ENCODE measurements at places on chromosomes 3 and 15.

DNA sequence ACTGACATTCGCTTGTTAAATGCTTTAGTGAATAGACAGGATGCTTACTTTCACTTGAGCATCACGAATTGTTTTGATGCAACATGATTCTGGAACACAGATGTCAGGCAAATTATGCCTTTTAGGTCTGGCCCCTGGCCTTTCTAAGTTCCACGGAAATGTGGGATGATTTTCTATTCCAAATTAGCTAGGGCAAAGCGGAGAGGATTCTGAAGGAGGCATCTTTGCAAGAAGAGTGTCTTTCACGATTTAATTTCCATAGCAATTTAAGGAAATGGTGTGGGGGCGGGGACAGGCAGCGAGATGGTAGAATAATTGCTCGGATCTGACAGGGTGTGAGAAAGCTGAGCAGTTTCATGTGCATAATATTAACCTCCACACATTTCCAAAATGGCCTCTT, 238.5 kb upstream of the KCNMB2 start:
- DNase-seq: no peak

- no peak for DNase-seq
Measured at GRCh38 chr3:149160754-149161300, 31.4 kb downstream of the HPS3 start.

GRCh38 chr3:158743664-158744566, 11.7 kb upstream of the RARRES1 start:
- no peak for DNase-seq

GRCh38 chr3:124213641-124214040, 221.7 kb upstream of the ROPN1 start:
- no peak for DNase-seq

GRCh38 chr15:45456212-45457106, 66.1 kb downstream of the SLC30A4 start:
- DNase-seq: no peak

GRCh38 chr15:94844538-94845389, 613.4 kb downstream of the MCTP2 start:
- no peak for DNase-seq

DNA sequence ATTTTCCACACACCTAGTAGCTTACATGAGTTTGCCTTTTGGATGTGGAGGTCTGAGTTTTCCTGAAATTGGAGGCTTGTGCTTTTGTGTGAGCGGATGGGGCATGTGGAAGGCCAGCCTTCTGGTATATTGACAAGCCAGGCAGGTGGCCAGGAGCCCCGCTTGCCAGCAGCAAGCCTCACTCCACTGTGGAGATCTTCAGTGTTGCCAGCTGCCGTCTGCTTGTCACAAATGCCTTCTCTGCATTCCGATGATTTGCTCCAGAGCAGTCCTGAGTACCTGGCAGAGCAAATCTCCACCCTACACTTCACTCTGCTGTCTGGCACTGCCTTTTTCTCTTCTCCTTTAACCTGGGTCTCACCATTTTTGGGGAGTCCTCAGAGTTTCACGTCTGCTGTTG, 29.1 kb upstream of the CHST2 start:
- DNase-seq: no peak

DNA sequence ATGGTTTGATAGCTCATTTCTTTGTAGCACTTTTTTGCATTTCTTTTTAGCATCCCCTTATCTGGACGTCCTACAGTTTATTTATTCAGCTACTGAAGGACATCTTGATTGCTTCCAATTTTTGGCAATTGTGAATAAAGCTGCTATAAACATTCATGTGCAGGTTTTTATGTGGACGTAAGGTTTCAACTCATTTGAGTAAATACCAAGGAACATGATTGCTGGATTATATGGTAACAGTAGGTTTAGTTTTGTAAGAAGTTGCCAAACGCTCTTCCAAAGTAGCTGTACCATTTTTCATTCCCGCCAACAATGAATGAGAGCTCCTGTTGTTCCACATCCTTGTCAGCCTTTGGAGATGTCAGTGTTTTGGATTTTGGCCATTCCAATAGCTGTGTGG, 29.5 kb upstream of the ACTL6A start:
- no peak for DNase-seq
